ENCODE measurements at places on chromosomes 11 and 22.
A peak's percentile ranks its signal among the peaks of the same experiment; 100 is the strongest.

DNA sequence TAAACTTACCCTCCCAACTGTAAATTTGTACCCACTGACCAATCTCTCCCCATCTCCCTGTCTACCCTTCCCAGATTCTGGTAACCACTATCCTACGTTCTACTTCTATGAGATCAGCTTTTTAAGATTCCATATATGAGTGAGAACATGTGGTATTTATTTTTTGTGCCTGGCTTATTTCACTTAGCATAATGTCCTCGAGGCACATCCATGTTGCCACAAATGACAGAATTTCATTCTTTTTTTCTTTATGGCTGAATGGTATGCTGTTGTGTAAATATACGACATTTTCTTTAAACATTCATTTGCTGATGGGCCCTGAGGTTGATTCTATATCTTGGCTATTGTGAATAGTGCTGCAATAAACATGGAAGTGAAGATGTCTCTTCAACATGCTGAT, 74.7 kb upstream of the RRM1 start:
- DNase-seq = no peak

DNA sequence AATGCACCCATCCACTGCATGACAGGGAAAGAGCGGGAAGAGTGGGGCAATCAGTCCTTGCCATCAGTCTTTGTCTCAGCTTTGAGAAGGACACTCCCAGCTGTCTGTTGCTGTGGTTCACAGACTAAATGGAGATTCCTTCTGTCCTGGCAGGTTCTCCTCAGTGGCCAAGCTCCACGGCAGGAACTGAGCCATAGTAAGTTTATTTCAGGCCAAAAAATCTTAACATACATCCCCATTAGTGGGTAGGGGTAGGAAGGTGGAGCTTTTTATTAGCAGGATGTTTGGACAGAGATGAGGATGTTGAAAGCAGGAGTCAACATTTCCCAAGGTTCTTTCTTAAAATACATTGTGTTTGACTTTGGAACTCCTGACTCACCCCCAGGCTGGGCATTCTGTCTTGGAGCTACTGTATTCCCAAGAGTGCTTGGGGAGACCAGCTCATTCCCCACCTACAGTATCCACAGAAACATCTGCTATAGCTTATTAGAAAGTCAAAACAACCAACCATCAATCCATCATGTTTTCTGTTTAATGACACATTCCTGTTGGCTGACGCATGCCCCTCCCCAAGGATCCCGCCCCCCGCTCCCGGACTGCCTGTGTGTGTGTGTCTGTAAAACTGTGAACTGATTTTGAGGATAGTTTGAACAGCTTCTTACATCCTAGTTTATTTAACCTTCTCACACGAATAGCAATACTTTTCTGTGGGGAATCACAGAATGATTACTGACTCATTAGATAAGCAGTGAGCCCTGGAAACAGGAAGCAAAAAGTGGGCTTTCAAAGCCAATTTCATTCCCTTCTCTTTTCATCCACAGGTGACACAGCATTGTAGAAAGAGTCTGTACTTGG, 109.5 kb downstream of the CCDC81 start:
- peak; percentile 23 for DNase-seq

DNA sequence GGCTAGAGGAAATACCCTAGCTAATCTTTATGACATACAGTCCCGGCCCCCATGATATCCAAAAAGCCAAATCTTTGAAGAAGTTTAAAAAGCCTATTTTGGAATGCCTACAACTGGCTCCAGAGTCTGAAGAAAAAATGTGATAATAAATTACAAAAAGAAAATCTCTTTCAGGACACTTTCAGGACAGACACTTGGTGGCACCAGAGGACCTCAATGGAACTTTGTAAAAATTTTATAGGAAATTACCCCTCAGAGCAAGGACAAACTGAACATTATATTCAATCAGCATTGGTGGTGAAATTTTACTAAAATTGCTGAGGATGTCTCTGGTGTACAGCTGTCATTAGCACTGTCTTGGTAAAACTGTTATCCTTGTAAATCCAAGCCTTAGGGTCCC, 81.0 kb downstream of the CCDC73 start:
- DNase-seq = peak; percentile 6

GRCh38 chr11:78216571-78217287, 28.0 kb downstream of the USP35 start:
- DNase-seq = no peak

DNA sequence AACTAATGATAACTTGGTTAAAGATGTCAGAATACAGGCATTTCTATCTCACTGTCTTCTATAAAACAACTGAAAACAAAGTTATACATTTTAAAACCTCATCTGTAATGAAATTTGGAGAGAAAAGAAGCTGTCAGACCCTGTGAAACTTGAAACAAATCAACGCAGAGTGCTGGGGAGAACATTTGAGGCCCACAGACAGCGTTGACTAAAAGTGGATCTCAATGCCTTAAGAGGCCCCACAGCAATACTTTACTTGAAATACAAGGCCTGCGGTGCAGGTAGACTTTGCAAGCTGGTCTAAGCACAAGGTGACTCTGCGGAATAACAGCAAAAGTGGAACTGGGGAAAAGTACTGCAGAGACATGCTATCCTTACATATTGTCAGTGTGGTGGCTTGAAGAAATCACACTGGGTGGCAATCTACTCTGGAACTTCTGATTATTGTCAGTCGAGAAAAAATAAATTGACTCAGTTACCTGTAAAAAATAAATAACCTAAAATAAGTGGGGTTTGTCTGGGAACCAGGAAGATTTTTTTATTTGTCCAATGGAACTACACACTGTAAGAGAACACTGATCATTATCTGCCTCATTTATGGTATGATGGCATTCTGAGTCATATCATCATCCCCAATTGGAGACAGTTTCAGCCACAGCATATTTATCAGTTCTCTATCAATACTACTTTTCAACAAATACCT, 138.9 kb downstream of the LUZP2 start:
- DNase-seq = peak; percentile 72

DNA sequence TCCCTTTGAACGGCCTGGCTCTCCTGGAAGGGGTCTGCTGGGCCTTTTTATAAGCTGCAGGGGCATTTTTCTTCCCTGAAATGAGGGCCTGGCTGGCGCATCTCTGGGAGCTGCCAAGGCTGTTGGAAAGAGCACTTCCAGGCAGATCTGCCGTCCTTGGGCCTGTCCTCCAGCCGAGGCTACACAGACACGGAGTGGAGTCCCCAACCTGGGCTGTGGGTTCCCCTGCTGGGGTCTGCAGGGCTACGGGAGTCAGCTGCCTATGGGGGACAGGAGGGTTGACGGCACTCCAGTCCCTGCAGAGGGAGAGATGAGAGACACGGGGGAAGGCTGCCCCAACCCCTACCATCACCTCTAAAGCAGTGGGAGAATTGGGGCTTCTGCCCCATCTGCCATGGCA, 606.6 kb downstream of the TBC1D22A start:
- no peak for DNase-seq

GRCh38 chr22:38203090-38203810, 1.5 kb downstream of the MAFF start:
- DNase-seq = no peak

DNA sequence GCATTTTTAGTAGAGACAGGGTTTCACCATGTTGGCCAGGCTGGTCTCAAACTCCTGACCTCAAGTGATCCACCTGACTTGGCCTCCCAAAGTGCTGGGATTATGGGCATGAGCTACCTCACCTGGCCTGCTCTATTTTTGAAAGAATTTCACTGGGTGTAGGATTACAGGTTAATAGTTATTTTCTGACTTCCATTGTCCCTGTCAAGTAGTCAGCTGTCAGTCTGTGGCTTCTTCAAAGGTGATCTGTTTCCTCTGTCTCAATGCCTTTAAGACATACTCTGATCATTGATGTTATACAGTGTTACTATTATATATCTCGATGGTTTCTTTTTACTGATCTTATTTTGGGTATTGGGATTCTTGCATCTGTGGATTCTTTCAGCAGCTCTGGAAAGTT, 10.1 kb upstream of the EXT2 start:
- DNase-seq = no peak

DNA sequence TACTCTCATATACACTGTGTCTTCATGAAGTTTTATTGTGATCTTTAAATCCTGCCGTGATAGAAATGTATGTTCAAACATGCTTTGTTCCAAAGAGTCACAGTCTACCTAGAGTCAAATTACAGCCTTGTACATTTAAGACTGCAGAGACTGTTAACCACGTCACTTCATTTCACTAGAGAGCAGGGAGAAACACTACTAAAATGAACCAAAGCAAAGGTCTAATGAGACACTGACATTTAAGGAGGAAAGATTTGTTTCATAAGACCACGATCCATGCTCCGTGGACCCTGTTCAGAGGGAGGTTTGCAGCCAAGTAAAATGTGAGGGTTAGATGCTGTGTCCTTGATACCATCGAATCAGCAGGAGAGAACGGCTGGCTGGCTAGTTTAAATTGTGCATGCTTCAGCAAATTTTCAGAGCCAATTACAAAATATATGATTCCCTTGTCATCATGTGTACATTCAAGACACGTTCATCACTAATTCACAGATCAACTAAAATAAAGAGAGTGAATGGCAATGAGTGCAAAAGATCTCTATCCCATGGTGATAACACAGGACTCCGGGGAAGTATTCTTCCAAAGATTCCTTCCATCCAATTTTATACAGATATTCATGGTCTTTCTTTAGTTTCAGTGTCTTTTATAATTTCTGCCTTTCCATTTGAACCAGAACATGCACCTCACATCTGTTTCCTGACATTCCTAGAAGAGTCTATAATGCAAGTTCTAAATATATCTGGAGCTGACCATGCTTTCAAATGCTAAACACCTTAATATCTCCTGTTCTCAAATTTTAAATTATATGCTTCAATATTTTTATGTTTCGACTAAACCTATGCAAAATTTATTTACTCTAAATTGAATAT, 960.9 kb upstream of the FAT3 start:
- DNase-seq = peak; percentile 35

- no peak for DNase-seq
These were observed 26.2 kb upstream of the CLDN5 start for GRCh38 chr22:19550382-19550781.

- no peak for DNase-seq
These were observed 19.5 kb upstream of the SPON1 start for GRCh38 chr11:13942971-13943381.

GRCh38 chr11:83025267-83025704, 46.4 kb downstream of the RAB30 start:
- DNase-seq = no peak

GRCh38 chr11:46701078-46701654, 335 bp downstream of the ZNF408 start:
- DNase-seq = no peak

DNA sequence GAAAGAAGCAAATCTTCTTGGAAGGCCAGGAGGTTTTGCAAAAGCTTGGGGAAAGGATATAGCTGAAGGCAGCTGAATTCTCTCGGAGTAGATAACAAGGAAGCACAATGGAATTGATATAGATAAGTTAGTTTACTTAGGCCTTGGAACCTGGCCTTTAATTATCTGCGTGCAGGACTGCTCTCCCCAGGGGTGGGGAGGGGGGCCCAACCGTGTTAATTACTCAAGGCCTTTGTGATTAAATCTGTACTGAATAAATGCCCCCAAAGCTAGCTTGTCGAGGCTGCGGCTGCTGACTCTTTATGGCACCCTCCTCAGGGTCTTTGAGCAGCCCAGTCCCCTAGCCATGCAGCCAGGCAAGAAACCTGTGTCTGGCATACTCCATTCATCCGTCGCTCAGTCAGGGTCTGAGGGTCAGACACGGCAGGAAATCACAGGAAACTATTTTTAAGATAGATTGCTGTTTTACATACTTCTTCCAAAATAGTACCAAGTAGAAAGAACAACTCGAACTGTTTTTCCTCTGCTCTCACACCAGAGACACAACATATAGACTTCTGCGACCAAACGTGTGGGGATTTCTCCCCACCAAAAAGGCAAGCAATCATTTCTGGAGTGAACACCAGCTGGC, 36.5 kb downstream of the MS4A2 start:
- DNase-seq = no peak

DNA sequence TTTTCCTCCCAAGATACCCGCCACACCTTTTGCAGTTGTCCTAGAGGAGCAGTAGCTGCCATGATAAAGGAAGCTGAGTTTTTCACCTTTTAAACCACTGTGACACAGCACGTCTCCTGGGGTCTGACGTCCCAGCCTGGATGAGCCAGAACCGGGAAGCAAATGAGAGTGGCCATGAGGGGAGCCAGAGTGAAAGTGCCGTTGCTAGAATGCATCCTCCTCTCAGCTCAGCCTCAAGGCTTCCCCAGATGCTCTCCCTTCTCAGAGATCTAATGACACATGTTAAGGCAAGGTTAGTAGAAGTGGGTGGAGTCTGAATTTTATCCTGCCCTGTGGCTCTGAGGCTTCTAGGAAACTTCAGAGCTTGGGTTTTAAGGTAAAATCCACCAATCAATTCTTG, 23.4 kb upstream of the HTR3A start:
- peak; percentile 66 for DNase-seq

DNA sequence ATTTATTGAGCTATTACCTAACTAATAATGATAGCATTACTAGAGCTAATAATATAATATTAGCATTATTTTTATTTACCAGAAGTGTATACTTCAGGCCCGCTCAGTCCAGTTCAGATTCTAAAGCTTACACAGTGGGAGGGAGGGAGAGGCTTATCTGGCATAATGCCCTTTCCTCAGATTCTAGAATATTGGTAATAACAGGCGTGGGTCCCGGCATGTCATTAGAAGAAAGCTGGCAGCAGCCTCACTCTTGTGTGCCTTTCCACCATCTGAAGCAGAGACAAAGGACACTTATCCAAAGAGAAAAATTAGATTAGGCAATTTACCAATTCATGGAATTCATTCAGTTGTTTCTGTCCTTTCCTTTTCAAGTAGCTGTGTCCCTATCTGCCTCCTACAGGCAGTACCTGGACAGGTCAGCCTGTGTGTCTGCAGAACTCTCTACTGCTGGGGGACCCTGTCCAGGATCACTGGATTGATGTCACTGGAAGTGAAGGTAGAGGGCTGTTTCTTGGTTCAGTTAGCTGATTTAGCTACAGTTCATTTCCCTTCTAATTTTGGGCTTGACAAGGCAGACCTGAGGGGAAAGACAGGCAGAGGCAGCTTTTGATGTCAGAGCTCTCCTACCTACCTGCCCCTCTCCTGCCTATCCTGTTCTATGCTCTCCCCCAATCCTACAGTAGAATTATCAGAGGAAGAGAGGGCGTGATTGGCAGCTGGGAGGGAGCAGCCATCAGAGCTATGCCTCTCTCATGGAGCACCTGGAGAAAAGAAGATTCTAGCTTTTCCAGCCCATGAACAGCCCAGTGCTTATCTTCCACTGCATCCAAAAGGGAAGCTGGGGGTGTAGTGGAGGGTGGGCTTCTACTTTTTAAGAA, 20.3 kb upstream of the CCDC90B start:
- peak; percentile 52 for DNase-seq

- no peak for DNase-seq
These were observed 21.5 kb downstream of the PLEKHB1 start for GRCh38 chr11:73667891-73668290.
